GM18507 (cell line): ENCODE measurements at places on chromosomes 12 and 14.
A peak's percentile ranks its signal among the peaks of the same experiment; 100 is the strongest.

DNA sequence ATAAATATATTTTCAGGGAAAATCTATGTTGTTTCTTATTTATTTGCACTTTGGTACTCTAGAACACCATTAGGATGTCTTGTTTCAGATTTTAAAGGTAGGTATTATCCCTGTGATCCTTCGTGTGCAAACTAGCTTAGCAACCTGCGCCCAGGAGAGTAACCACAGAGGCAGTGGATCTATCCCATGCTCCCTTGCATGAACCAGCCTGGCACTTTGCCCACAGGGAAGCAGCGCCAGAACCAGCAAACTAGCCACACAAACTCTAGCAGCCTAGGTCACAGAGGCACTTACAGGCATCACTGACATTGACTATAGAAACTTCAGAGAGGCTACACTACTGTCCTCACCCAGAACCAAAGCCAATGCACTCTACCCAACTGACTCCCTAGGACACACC lies 76.1 kb downstream of the TSHR start:
- no peak for DNase-seq

DNA sequence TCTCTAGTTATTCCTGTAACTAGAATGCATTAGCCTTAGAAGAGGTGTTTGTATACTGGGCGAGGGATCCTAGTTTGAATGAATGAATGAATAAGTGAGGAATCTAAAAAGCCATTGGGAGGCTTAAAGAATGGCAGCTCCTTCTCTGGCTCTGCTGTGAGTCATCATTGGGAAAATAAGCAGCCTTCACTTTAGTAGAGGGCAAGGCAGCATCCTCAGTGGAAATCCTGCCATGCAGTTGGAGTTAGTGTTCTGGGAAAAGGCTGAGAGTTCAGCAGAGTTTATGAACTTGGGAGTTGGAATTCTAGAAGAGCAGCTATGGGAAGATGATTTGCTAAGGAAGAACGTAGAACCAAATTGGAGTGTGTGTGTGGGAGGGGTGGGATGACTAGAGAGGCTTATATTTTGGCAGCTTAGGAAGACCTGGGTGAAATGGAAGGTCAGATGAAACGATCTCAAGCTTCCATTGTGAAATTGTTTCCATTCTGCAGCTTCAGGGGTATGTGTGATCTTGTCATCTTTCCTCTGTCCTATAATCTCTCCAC lies 120.8 kb downstream of the PTCSC3 start:
- no peak for DNase-seq

DNA sequence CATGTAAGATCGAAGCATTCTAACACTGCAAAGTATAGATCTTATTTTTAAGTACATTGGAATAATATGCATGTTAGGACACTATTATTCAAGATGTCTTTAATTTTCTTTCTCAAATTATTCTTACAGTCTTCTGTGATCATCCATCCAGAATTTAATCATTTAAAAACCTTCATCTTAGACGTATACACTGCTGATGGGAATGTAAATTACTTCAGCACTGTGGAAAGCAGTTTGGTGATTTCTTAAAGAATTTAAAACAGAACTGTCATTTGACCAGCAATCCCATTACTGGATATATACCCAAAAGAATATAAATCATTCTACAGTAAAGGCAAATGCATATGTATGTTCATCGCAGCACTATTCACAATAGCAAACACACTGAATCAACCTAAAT lies 3.2 kb upstream of the RPS29 start:
- DNase-seq = no peak

- DNase-seq = no peak
Measured at GRCh38 chr14:92501891-92502351, 11.7 kb upstream of the RIN3 start.

GRCh38 chr12:11969437-11970154 lies 101.1 kb upstream of the BCL2L14 start:
- peak; percentile 38 for DNase-seq
